ENCODE measurements at places on chromosomes 12 and 14. TPM values are rescaled to one million over a fixed set of nuclear protein-coding genes. Genes with fewer than 3 reads are reported as not detected.

PDE3A gene
- 2.0 TPM for total RNA-seq

MED6 gene
- 37.8 TPM for total RNA-seq

KIF5A gene
- total RNA-seq: not detected

CLEC9A gene
- not detected for total RNA-seq

PPP2R3C gene
- total RNA-seq: 20.3 TPM

GYS2 gene
- not detected for total RNA-seq

LAG3 gene
- 0.40 TPM for total RNA-seq
